ENCODE measurements at places on chromosomes 3 and 15.
A peak's percentile ranks its signal among the peaks of the same experiment; 100 is the strongest.

- DNase-seq: no peak
Measured at GRCh38 chr3:185778094-185778493, 46.7 kb downstream of the IGF2BP2 start.

DNA sequence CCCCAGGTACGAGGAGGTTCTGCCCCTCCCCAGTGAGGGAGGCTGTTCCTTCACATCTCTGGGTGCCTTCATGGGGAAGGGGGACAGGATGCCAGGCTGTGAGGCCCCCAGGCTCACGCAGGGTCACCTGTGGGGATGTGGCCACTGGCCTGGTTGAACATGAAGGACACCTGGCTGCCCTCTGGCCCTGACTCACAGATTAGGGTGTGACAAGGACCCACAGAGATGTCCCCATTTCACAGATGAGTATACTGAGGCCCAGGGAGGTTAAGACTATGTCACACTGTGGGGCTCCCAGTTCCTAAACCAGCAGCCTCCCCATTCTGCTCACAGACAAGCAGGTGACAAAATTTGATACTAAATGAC lies 42.4 kb downstream of the PCSK6 start:
- DNase-seq: no peak

DNA sequence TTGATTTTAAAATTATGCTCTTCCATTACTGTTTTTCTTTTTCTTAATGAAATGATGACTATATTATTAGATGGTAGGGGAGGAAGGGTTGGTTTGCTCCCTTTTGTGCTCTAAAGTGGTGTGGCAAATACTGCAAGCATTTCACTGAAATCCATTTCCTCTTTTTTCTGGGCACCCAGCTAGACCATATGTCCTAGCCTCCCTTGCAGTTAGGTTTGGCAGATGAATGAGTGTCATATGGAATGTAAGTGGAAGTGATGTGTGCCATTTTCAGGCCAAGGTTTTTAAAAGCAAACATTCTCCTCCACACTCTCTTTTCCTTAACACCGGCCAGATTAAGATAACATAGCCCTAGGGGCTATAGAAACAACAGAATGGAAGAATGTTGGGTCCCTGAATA lies 363.0 kb downstream of the FGF12 start:
- no peak for DNase-seq

GRCh38 chr3:108127301-108127988 lies 36.6 kb upstream of the CD47 start:
- no peak for DNase-seq

DNA sequence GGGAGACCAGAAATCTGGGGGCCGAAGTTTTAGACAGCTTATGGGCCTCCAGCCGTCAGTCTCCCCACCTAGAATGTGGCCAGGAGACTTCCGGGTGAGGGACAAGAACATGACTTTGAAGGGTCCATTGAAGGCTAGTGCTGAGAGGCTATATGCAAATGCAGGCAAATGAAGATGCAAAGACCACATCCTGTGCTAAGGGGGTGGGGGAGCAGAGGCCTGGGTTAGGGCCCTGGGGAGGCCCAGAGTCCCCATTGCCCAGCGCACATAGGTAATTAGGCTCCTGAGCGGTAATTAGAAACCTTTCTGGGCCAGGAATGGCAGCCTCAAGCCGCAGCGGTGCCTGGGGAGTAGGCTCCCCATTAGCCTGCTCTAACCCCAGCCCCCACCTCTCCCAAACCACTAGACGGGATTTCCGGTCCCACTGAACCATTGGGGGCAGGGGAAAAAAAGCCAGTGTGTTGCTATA lies 6.8 kb downstream of the CSK start:
- no peak for DNase-seq

DNA sequence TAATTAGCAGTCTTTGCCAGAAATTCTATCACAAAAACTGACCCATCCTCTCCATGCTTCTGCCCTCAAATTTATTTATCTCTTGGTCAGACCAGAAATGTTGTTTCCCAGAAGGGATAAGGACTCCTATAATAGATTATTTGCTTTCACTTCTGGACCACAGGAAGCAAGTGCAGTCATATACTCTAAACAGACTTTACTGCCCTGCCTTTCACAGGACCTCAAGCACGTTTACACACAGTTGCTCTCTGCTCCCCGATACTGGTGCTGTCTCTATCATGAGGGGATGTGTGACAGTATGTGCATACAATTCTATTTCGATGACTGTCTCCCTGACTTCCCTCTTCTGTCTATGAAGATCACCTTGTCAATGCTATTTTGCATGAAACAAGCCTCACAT lies 205.5 kb upstream of the TGFBR2 start:
- DNase-seq: no peak

DNA sequence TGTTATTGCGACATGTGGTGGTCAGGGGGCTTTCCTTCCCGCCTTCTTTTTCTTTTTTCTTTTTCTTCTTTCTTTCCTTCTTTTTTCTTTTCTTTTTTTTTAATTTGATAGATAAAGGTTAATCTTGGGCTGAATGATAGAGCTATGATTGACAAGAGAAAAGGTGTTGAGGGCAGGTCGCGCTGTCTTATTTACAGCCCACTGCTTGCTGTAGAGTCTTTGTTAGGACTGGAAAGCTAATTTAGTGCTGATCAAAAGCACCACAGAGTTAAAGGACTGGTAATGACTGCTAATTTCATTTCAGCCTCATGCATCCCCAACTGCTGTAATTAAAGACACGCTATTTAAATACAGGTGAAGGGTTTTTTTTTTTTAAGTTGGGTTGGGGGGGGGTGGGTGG lies 10.6 kb upstream of the SOX2 start:
- DNase-seq: no peak

DNA sequence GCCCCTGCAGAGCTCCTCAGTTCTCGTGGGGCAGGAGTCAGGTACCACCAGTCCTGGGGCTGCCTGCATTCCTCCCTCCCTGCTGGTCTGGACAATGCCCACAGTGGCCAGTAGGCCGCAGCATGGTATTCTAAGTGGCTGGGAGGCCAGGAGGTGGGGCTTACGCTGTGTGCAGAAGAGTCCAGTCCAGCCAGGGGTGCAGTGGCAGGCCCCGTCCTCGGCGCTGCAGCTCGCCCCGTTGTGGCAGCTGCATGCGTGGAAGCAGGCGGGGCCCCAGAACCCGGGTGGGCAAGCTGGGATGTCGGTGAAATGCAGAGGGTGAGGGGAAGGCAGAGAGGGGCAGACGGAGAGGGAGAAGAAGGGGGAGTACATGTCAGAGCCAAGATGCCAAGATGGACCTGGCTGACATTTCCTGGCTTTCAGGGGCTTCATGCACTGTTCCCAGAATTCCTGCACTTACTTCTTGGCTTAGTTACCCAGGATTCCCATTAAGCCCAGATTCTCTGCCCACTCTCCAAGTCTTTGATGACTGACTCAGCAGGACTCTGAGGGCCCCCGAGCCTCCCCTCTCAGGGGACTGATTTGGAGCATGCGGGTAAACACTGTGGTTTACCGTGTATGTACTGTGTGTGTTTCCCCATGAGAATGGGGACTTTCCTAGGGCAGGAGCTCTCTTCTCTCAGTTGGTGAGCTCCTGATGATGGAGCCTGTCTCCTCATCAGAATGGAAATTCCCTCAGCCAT lies 47.5 kb downstream of the RAB11A start:
- peak; percentile 73 for DNase-seq

GRCh38 chr15:90315278-90315982 lies 36.7 kb upstream of the ZNF774 start:
- DNase-seq: peak; percentile 95

GRCh38 chr3:192408647-192409200 lies 318.6 kb downstream of the FGF12 start:
- DNase-seq: no peak

- DNase-seq: peak; percentile 98
Measured at GRCh38 chr15:38894243-38894948, 329.8 kb upstream of the RASGRP1 start.

GRCh38 chr15:92930776-92931175 lies 30.7 kb downstream of the CHD2 start:
- DNase-seq: peak; percentile 80

- no peak for DNase-seq
Measured at GRCh38 chr15:44735482-44736180, 697 bp upstream of the TRIM69 start.

- peak; percentile 41 for DNase-seq
Measured at GRCh38 chr3:106068795-106069194, 200.0 kb upstream of the CBLB start.

DNA sequence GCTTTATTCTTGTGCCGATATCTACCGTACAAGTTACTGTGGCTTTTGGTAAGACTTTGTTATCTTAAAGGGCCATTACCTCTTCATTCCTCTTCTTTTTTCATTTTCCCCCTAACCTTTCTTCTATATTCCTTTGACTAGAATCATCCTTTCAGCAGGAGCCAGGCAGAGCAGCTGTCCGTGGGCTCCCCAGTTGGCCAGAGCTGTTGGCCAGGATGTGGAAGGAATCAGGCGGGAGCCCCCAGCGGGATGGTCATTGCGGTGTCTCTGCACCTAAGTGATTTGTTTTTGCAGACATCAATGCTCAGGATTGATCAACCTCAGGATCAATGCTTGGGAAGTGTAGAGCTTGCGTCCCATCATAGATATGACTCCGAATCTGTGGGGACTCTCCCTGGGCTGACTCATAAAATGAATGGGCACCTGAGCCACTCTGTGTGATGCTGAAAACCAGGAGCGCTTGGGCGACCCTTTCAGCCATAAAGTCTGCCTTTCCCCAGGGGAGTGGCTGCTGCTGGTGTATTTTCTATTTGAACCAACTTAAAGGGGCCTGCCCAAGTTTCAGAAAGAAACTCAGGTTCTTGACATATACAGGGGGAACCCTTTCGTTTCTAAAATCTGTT lies 21.7 kb downstream of the APBA2 start:
- no peak for DNase-seq

DNA sequence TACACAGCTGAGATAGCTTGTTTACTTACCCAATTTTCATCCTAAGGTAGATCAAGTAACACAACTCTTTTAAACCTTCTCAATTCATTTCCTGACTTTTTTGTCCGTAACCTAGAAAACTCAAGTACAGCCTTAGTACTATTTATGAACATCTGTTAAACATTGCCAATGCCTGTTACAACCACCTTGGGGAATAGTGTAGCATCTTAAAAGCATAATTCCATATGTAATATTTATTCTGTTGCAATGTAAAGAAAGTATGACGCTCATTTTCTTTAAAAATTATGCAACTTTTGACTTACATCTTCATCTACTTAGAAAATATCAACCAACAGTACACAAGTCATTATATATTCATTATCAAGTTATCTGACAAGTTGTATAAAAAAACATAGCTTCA lies 54.6 kb downstream of the SUCLG2 start:
- DNase-seq: no peak

All from fibroblast of mammary gland (primary cell).